ENCODE measurements at places on chromosomes 3 and 15.

- DNase-seq: peak; percentile 84
Observed at GRCh38 chr3:88003115-88003755, 55.6 kb downstream of the CGGBP1 start.

DNA sequence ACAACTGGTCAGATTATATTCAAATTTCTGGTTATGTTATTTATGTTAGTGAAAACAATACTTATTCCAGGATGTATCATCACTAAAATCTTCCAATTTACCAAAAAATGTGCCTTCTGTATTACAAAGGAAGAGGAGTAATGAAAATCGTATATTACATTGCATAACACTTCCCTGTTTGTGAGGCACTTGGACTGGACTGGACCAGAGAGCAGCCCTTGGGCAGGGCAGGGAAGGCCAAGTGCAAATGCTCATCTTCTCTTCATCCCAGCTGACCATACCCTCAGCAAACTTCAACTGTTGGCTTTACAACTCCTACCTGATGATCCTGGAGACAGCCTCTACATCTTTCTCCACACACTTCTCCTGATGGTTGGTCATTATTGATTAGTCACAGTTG, 285.7 kb upstream of the MME start:
- DNase-seq: peak; percentile 57

DNA sequence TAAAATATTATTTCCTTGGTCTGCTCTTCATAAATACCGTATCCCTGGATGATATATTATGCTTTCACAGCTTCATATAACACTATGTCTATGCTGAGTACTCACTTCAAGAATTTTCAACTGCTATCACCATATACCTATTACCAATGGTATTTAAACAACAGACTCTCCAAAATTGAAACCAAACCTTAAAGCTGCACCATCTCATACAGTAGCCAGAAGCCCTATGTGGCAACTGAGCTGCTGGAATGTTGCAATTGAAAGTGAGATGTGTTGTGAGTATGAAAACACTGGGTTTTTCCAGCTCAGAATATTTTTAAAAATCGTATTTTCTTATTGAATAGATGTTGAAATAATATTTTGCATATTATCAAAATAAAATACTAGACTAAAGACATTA, 130.1 kb upstream of the GOLGA6L6 start:
- DNase-seq: peak; percentile 25

DNA sequence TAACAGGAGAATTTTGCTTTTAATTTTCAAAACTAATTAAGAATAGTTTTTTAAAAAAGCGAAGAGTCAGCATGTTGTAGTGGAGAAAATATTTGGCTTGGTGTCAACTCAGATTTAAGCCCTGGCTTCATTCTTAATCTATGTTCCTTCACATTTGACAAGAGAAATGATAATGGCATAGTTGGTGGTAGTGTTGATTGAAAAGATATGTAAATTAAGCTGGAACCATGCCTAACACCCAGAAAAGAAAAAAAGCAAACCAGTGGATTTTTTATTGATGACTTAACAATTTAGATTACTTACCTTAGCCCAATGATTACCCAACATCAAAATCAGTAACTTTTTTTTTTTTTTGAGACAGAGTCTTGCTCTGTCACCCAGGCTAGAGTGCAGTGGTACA, 27.4 kb downstream of the TCAIM start:
- DNase-seq: no peak

- DNase-seq: no peak
Observed at GRCh38 chr15:98155356-98155755, 194.9 kb downstream of the ARRDC4 start.

DNA sequence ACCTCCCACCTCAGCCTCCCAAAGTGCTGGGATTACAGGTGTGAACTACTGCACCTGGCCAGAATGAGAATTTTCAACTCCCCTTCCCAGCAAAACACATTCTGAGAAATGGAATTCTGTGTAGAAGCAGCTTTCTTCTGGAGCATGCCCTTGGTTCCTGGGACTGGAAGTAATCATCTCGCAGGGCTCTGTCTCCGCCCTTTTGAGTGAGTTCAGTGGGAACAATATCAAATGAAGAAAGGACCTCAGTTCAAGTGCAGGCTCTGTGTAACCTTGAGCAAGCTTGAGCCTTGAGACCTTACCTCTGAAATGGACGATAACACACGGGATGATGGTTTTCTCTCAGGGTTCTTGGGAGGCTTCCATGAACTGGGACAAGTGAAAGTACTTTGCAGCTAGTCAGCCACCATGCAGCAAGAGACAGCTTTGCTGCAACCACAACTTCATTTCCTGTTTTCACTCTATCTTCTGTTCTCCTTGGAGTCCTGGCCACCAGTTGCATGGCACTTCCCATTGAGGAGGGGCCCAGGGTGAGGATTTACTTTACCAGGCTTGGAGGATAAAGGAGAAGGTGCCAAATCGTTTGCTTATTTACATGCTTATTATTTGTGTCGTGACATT, 35.7 kb upstream of the IGF1R start:
- peak; percentile 31 for DNase-seq

GRCh38 chr15:93253681-93254080, 164.7 kb upstream of the RGMA start:
- DNase-seq: no peak

DNA sequence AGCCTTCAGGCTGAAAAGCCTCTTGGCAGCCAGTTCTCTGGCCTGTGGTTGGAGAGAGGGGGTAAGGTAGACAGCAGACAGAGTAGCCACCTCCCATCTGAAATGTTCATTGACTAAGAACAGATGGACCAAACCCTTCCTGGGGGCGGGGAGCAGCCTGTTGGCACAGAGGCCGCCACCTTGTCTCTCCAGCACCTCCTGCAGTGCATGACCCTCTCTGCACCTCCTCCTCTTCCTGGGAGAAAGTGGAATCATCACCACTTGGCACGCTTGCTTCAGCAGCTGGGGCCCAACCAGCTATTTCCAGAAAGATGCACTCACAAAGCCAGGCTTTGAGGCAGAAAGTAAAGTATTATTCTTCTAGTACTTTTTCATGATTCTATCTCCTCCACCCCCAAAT, 313.4 kb upstream of the CHRM5 start:
- no peak for DNase-seq

GRCh38 chr3:36399933-36400332, 19.6 kb downstream of the STAC start:
- DNase-seq: no peak

DNA sequence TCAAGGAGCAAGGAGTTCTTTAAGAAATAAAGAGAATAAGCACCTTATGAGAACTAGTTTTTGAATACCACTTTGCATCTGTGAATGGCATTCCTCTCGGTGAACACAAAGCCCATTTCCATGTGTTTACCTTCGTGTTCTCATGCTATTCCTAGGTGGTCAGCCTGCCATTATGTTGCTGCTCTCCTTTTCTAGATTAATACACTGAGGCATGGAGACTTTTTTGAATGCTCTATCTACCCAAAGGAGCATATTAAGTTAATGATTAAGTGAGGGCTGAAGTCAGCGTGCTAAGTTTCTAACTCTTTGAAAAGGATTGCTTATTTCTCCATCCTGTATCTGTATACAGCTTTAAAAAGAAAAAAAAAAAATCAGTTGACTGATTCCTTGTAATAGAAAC, 394.5 kb downstream of the MECOM start:
- DNase-seq: no peak

DNA sequence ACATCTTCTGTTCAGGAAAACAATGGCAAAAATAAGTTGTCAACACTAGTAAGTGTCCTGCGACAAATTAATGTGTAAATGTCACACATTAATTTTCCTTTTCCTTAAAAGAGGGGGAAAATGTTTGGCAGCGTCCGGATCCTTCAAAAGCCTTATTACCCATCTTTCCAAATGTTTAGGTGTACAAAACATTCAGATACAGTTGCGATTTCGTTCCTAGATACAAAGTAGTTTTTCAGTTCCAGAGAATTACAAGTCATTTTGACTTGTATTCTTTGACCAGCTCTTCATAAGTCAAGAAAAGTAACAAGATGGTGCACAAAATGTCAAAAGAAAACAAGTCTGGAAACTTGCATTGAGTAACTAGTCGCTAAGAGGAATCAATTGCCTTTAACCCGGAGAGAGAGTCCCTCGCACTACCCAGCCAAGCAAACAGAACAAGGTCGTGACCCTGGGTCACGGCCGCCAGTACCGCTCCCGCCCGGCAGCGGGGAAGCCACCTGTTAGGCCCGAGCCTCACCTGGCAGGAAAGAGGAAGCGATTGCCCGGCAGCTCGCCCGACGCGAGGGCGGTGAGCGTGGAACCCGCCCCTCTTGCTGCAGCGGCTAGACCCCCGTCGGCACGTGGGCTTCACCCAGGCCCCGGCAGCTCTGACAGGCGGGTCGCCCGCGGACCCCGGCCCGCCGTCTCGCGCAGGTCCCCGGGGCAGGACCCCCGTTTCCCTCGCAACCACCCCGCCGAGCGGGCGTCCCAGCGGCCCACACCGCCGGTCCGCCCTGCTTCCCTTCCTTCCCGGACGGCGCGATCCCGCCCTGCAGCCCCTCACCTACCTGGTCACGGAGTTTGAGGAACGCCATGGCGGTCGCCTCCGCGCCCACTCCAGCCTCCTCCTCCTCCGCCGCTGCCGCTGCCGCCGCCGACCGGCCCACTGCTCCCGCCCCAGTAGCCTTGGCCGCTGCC, 61.0 kb upstream of the ANKRD28 start:
- DNase-seq: peak; percentile 14

GRCh38 chr15:81809543-81809942, 236.3 kb downstream of the MEX3B start:
- peak; percentile 6 for DNase-seq

DNA sequence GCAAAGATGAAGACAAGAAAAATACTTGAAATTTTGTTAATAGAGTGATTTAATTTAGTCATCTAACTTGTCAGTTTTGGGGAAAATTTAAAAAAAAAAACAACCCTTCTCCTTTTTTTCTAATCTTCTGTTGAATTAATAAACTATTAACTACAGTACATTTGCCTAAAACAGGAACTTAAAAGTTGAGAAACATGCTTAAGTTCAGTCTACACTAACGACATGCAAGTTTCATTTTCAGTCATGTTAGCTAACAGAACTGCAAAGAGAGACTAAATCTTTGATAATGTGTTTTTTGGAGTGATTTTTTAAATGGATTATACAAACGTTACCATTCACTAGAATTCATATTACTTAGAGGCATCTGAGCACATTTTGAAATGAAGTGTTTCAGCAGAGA, 71.9 kb upstream of the MBNL1 start:
- peak; percentile 55 for DNase-seq

DNA sequence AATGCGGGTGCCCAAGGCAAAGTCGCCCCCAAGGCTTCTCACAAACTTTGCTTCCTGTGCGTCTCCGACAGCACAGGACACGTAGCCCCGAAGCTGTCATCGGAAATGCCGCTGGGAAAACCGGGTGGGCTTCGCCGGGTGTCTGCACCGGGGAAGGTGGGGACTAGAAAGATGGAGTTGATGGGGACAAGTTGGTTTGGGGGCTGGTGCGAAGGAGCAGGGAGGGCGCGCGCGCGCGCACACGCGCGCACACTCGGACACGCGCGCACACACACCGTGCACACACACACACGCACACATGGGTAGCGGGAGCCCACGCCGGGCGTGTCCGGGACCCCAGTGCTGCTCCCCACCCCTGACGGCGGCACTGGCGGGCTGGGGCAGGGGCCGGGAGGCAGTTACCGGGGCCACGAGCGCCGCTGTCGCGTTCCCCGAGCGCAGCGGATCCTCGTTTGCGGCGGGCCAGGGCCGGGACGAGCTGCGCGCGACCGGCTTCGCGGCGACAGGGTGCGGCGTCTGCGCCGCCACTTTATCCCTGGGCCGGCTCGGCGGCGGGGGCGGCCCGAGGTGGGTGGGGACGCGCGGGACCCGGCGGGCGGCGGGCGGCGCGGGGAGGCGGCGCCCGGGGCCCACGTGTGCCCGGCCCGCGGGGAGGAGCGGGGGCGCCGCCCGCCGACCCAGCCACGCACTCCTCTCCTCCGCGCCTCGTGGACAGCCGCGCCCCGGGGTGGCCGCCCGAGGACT, 539 bp upstream of the MGLL start:
- DNase-seq: peak; percentile 52

GRCh38 chr15:68603951-68604350, 25.2 kb downstream of the CORO2B start:
- DNase-seq: no peak

DNA sequence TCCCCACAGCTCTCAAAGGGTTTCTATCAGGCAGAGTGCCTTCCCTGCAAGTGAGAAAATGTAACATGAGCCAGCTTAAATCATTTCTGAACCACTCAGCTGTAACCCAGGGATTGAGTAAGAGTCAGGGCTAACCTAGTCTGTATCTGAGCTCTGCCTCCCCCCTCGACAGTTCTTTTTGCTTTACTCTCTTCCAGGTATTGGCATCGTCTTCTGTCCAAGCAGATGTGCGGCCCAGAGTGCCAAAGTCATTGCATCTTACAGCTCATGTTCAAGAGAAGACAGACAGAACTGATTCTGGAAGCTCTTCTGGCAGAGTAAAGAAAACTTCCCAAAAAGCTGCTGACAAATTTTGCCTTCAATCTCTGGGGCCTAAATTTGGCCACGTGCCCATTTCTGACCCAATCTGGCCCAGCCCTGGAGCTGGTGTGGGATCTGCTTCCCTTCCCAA, 74.8 kb downstream of the ABHD5 start:
- DNase-seq: no peak

DNA sequence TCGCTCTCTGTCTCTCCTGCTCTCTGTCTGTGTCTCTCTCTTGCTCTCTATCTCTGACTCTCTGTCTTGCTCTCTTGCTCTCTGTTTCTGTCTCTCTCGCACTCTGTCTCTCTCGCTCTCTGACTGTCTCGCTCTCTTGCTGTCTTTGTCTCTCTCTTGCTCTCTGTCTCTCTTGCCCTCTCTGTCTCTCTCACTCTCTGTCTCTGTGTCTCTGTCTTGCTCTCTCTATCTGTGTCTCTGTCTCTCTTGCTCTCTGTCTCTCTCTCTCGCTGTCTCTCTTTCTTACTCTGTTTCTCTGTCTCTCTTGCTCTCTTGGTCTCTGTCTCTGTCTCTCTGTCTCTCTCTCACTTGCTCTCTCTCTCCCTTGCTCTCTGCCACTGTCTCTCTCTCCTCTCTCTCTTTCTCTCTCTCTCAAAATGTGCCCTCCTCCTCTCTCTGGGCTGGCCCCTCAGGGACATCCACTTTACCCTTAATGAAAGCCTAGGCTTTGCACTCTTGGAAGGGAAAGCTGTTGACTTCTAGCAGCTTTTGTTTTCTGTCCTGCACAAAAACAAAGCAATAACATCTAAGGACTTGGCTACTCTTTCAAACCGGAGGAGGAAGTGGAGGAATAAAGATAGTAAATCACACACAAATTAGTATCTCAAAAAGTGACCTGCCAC, 73.9 kb upstream of the NR2E3 start:
- no peak for DNase-seq

Measured in inflammatory macrophage (primary cell).